ENCODE measurements at places on chromosomes 1 and 21.

DNA sequence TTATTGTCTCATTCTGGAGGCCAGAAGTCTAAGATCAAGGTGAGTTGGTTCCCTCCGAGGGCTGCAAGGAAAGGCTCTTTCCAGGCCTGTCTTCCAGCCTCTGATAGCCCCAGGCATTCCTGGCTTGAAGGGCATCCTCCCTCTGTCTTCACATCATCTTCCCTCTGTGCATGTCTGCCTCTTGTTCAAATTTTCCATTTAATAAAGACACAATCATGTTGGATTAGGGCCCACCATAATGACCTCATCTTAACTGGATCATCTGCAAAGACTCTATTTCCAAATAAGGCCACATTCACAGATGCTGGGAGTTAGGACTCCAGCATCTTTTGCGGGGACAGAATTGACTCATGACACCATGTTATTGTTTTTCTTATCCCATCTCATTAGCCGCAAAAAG lies 24.5 kb downstream of the HUNK start:
- no peak for DNase-seq

DNA sequence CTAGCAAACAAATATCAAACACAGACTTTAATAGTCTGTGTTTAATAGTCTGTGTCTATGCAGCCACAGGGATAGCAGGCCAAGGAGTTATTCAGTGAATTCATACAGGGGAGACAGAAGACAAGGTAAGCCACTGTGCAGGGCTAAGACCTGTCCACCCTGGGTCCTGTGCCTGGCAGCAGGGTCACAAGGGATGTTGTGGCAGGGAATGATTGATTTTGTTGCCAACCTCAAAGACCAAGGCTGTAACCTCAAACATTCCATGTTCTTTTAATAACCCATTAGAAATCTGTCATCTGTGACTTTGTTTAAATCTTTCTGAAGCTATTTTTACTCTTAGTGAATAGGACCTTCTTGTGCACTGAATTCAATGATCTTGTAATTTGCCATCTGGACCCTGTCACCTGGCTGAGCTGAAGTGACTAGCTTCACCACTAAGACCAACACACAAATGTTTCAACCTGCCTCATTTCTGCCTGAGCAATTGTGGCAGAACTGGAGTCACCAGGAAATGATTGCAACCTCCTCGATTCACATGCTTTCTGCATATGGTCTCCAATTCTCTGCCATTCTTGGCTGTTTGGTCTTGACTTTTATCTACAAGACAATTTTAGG lies 154.2 kb downstream of the ASTN1 start:
- no peak for DNase-seq

DNA sequence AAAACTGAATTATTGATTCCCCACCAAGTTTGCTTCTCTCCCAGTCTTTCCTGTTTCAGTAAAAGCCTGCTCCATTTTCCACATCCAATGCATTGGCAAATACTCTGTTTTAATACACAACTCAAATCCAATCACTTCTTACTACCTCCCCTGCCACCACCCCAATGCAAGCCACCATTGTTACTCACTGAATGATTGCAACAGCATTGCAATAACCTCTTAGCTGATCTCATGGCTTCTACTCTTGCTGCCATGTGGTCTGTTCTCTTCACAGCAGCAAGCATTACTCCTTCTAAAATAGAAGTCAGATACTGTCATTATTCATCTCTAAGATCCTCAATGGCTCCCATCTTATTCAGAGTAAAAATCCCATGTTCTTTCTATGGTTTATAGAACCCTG lies 123.4 kb downstream of the ATP6V1G3 start:
- no peak for DNase-seq

DNA sequence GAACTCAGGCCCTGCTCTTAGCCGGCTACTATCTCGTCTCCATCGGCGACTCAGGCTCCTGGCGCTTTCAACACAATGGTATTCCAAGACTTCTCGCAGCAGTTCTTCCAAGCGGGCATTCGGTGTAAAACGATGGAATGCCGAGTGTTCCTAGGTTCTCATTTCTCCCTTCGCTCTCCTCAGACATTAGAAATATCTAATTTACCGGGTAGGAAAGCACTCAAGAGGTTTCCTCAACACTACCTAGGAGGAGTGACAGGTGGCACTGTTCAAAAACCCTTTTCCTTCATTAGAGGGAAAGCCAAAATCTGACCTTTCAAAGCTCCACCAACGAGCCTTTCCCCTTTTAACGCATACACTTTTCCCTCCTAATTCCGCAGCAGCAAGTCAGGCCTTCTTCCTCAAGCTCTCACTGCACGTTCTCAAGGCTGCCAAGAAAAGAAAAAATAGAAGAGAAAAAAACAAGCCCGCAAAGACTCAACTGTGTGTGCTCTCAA lies 601 bp downstream of the UBE2G2 start:
- DNase-seq: no peak

DNA sequence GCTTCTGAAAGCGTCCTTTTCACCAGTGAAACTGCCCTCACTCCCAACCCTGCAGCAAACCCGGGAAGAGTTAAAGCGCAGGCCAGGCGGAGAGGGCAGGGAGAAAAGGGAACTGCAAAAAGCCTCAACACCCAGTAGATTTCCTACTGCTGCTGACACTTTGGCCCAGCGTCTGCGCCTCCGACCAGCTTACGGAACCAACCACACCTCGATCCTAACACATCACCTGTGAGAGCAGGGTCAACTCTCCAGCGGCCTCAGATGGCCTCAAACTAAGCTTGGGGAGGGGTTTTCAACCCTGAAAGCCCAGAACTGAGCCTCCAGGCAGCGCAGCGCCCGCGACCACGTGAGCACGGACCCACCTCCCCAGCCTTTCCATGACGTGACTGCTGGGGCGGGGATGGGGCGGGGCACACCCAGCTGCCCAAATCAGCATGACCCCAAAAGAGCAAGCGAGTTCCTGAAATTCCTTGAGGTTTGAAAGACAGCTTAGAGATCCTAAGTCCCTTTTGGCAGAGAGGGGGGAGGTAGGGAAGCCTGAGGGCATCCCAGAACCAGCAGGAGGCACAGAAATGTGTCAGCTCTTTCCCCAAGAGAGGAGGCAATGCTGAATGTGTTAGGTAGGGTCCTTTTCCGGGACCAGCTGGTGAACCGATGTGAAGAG lies 59.1 kb downstream of the ITPKB start:
- no peak for DNase-seq

- no peak for DNase-seq
Measured at GRCh38 chr1:179318491-179318890, 24.9 kb downstream of the SOAT1 start.

GRCh38 chr1:244012202-244012601 lies 38.9 kb upstream of the ZBTB18 start:
- no peak for DNase-seq

DNA sequence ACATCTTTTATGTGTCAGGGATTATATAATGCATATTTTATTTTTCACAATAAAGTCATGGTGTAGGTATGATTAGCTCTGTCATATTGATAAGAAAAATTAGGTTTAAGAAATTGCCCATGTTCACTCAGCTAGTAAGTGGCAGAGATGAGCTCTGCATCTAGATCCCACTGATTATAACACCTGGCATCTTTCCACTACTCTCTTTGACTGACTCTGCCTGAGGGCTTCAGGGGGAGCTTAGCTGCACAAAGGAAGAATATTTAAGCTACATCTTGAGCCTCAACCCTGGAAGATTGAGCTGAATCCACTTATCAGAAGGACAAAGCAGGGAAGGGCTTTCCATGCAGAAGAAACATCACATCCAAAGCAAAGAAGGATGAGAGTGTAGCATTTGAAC lies 190.4 kb downstream of the MIS18A start:
- peak; percentile 63 for DNase-seq

DNA sequence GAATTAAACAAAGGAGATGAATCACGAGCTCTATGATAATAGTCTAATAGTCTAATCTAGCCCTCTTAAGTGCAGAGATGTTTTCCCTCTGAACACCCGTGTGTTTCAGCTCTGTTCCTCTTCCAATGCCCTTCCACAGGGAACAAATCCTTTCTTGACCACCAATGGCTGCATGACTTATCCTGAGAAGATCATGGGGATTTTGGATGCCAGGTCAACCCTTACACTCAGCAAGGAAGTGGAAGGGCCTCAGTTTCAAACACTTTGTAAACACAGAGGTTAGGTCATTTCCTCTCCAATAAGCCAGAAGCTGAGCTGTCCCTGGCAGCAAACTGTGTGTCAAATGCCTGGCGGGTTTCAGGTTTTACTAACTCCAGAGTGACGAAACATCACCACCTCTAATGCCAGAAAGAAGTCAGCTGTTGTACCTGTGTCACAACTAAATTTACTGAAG lies 200.0 kb downstream of the GABPA start:
- DNase-seq: no peak

- peak; percentile 81 for DNase-seq
Measured at GRCh38 chr1:12014141-12014991, 4.9 kb upstream of the MIIP start.

- DNase-seq: no peak
Measured at GRCh38 chr1:166972193-166972592, 3.1 kb downstream of the ILDR2 start.

GRCh38 chr1:245686006-245686405 lies 531.2 kb downstream of the KIF26B start:
- DNase-seq: no peak

- DNase-seq: no peak
Measured at GRCh38 chr1:115771094-115771846, 2.8 kb upstream of the CASQ2 start.

DNA sequence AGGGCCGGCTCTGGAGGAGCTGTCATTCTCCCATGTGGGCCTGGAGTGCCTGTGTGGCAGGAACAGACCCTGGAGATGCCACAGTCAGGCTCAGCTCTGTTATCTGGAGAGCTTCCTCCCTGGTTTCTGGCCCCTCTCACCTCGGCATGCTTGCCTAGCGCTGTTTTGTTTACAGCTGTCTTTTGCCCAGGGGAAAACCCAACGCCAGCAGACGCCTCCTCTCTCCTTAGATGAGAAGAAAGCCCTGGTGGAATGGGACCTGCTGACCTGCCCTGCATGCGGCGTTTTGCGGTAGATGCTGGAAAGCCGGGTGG lies 104.9 kb downstream of the CRYAA start:
- DNase-seq: no peak

- DNase-seq: peak; percentile 80
Measured at GRCh38 chr1:182392050-182393028, 749 bp upstream of the GLUL start.

DNA sequence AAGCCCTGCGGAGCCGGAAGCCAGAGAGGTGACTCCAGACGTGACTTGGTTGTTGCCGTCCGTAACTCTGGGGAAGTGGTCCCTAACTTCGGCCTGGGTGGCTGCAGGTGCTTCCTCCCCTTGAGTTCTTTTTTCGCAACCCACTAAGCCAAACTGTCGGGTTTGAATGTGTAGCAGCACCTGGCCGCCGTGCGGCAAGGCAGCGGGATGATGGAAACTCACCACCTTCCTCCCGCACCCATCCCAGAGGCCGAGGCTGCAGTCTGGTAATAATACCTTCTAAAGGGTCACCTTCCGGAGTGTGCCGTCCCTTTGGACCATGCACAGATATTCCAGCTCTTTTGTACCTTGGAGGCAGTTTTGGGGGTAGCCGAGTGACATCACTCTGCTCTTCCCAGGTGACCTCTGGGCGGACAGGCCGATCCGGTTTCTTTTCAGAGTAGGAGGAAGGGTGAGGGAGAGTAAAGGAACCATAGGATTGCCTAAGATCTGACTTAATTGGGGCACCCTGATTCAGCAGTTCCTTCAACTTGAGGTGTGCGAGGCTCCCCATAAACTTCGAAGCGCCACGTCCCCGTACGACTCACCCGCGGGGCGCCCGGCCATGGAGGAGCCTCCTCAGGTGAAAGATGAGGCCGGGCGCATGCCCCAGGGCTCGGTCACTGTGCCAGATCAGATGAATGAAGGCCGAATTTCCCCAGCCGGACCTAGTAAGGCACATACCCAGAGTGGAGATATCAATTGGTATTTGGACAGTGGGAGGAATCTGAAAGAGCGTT lies 1.0 kb downstream of the KCNK1 start:
- no peak for DNase-seq

DNA sequence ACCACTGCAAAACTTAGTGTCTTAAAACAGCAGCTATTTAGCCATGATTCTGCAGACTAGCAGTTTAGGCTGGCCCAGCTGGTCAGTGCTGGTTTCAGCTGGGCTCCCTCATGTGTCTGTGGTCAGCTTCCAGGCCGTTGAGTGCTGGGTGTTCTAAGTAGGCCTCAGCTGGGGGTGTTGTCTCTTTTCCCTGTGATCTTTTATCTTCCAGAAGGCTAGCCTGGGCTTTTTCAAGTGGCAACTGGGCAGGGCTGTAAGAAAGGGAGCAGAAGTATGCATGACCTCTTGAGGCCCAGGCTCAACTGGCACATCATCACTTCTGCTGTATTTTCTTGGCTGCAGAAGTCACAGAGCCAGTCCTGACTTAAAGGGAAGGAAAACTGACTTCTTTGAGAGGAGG lies 136.1 kb downstream of the KIF26B start:
- DNase-seq: no peak

- DNase-seq: peak; percentile 14
Measured at GRCh38 chr1:150234566-150235293, 1.2 kb downstream of the ANP32E start.

- DNase-seq: no peak
Measured at GRCh38 chr21:44058652-44058964, 46.5 kb downstream of the TRAPPC10 start.

- DNase-seq: no peak
Measured at GRCh38 chr1:42740851-42741580, 980 bp upstream of the CLDN19 start.

DNA sequence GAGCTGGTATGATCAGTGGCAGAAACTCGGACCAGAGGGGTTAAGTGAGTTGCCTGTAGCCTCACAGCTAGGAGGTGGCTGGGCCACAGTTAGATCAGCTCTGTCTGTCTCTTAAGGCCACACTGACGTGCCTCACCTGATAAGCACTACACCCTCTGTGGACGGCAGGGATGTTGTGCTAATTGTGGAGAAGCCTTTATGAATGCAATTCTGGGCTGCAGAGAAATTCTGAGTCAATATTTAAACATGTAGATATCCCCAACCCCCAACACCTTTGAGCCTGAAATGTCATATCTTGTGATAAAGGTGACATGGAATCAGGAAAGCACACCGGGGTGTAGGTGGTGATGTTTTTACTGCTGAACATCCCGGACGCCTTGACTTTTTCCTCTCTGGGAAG lies 88.3 kb downstream of the KCNJ6 start:
- DNase-seq: no peak

- no peak for DNase-seq
Measured at GRCh38 chr1:99304725-99305282, 40.5 kb downstream of the PLPPR4 start.

GRCh38 chr21:33063907-33064622 lies 5.9 kb upstream of the OLIG1 start:
- DNase-seq: no peak

DNA sequence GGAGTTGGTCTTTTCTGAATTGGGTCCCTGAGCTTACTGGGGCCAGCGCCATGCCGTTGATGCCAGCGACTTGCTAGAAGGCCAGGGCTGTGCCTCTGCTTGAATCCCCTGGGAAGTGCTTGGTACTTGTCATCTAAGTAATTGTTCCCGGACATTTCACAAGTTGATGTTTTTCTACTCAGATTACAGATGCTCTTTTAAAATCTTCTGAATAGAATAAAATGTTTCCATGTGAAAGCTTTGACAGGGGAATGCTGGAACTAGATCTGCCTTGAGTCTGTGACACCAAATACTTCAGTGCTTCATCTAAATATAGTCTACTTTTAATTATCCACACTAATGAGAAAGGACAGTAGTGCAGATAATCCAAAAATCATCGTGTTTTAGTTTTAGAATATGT lies 38.3 kb downstream of the PTGFRN start:
- DNase-seq: no peak

All from DMS79 (cell line).